Aorta (tissue), 5 donors: ENCODE measurements at places on chromosomes 12 and 14. TPM values are rescaled to one million over a fixed set of nuclear protein-coding genes. Genes with fewer than 3 reads are reported as not detected.
A peak's percentile ranks its signal among the peaks of the same experiment; 100 is the strongest.

LHX5 gene
- total RNA-seq, result not detected

SLCO1B1 gene
- not detected for total RNA-seq

VPS37B gene
- total RNA-seq, result 27.1 TPM

CMA1 gene
- 2.8 TPM for total RNA-seq

HEBP1 gene
- 73.6 TPM for total RNA-seq

CELA1 gene
- not detected for total RNA-seq

NUP107 gene
- total RNA-seq, result 36.0 TPM

C1QL4 gene
- total RNA-seq, result not detected

HOXC13 gene
- total RNA-seq, result 0.32 TPM

TMEM229B gene
- 2.2 TPM for total RNA-seq

UTP20 gene
- total RNA-seq, result 11.4 TPM

OR9K2 gene
- total RNA-seq, result not detected

RDH11 gene
- 34.8 TPM for total RNA-seq

CLEC14A gene
- 56.0 TPM for total RNA-seq

DLGAP5 gene
- not detected for total RNA-seq

ADCY4 gene
- total RNA-seq, result 45.7 TPM

DAO gene
- total RNA-seq, result not detected

IL26 gene
- total RNA-seq, result not detected

SAMD4A gene
- 386 TPM for total RNA-seq

KIAA0586 gene
- 25.1 TPM for total RNA-seq

ST8SIA1 gene
- 9.0 TPM for total RNA-seq

PTPN21 gene
- 45.8 TPM for total RNA-seq

LMNTD1 gene
- not detected for total RNA-seq

- no peaks in the 10 kb centered on the region for H3K27me3 ChIP-seq
- no peaks in the 10 kb centered on the region for H3K4me1 ChIP-seq
- peak; percentile 93 for DNase-seq
- no peaks in the 10 kb centered on the region for H3K36me3 ChIP-seq
- no peak overlapping the region for H3K27ac ChIP-seq
Observed at GRCh38 chr12:1804545-1805332, 15.6 kb upstream of the LRTM2 start.

DNA sequence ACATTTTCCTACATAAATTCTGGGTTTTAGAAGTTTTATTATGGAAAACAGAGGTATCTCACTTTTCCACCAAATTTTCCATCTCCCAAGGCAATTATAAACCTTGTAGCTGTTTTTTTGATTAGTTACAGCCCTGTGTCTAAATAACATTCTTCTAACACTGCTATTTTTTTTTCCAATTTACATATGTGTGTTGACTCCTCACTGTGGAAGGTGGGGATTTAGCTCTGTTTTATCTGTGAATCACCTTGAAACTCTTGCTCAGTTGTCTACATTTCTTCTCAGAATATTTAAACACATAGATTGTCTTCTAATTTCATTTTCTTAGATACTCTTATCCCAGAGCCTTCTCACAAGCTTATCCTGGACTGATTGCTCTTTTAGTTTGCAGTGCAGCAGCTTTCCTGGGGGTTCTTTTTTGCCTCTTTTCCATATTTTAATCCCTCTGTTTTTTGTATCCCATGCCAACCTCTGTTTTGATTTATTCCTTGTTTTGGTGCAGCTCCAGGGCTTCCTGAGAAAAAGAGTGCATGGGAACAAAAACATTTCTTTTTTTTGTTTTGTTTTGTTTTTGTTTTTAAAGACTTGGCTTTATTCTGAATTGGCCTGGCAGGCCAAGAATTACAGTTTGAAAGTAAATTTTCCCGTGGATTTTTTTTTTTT, 36.7 kb downstream of the TBC1D15 start:
- peaks cover 3% of the 10 kb centered on the region for H3K4me1 ChIP-seq
- H3K4me3 ChIP-seq, result no peak overlapping the region
- H3K27me3 ChIP-seq, result no peaks in the 10 kb centered on the region
- H3K27ac ChIP-seq, result no peak overlapping the region

DNA sequence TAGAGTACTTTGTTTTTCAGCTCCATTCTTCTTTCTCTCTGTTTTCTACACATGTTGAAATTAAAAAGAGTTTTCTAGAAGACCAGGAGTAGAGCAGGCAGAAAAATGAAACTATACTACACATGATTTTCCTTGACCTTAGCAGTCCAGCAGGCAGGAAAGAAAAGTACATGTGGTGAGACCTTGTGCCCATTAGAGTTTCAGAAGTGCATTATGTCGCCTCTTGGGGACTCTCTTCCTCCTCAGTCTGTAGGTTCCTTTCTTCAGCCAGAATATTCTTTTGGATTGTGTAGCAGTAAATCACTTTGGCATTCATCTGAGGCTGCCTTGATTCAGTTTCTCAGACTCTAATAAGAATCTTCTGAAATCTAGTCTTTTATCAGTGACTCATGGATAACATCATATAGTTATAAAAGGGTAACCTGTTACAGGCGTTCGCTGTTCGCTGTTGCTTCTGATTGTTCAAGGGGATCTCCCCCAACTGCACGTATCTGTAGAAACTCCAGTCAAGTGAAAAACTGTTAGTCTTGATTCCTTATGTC, 161.8 kb downstream of the ANO4 start:
- no peaks in the 10 kb centered on the region for H3K27me3 ChIP-seq
- no peak for DNase-seq
- no peaks in the 10 kb centered on the region for H3K36me3 ChIP-seq
- peaks cover 6% of the 10 kb centered on the region for H3K4me1 ChIP-seq
- H3K27ac ChIP-seq, result no peak overlapping the region

DNA sequence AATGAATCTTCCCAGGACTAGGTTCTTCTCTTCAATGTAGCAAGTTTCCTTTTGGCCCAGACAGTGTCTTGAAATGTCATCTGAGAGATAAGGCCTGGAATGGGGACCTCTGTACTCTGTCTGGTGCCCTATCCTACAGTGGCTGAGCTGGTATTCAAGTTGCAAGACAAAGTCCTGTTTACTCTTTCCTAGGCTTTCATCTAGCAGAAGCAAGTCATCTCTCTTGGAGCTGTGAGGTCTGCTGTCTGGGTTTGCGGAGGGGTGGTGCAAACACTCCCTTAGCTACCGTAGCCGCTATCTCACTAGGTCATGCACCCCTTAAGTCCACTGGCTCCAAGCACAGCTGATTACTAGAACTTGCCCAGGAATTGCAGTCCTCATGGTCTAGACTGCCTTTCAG, 149.7 kb upstream of the SLC16A7 start:
- no peak for DNase-seq
- no peaks in the 10 kb centered on the region for H3K4me1 ChIP-seq
- H3K27ac ChIP-seq, result no peak overlapping the region
- H3K4me3 ChIP-seq, result no peak overlapping the region

- H3K27me3 ChIP-seq, result no peaks in the 10 kb centered on the region
- DNase-seq, result no peak
- H3K4me3 ChIP-seq, result no peak overlapping the region
- H3K4me1 ChIP-seq, result no peaks in the 10 kb centered on the region
Observed at GRCh38 chr14:91103116-91103515, 10.8 kb upstream of the DGLUCY start.

- H3K27me3 ChIP-seq, result no peaks in the 10 kb centered on the region
- peaks cover 11% of the 10 kb centered on the region for H3K4me1 ChIP-seq
- H3K36me3 ChIP-seq, result no peaks in the 10 kb centered on the region
- DNase-seq, result no peak
- H3K27ac ChIP-seq, result no peak overlapping the region
Observed at GRCh38 chr12:116855744-116856470, 25.3 kb downstream of the HRK start.

GRCh38 chr12:79658221-79658620, 32.5 kb downstream of the PAWR start:
- H3K27ac ChIP-seq, result no peak overlapping the region
- H3K4me3 ChIP-seq, result no peak overlapping the region
- H3K27me3 ChIP-seq, result no peaks in the 10 kb centered on the region
- H3K4me1 ChIP-seq, result peaks cover 3% of the 10 kb centered on the region
- no peak for DNase-seq

- no peaks in the 10 kb centered on the region for H3K27me3 ChIP-seq
- peaks cover 6% of the 10 kb centered on the region for H3K36me3 ChIP-seq
- no peak overlapping the region for H3K27ac ChIP-seq
- H3K4me1 ChIP-seq, result no peaks in the 10 kb centered on the region
- DNase-seq, result no peak
Observed at GRCh38 chr12:130792821-130793553, 46.1 kb downstream of the STX2 start.

DNA sequence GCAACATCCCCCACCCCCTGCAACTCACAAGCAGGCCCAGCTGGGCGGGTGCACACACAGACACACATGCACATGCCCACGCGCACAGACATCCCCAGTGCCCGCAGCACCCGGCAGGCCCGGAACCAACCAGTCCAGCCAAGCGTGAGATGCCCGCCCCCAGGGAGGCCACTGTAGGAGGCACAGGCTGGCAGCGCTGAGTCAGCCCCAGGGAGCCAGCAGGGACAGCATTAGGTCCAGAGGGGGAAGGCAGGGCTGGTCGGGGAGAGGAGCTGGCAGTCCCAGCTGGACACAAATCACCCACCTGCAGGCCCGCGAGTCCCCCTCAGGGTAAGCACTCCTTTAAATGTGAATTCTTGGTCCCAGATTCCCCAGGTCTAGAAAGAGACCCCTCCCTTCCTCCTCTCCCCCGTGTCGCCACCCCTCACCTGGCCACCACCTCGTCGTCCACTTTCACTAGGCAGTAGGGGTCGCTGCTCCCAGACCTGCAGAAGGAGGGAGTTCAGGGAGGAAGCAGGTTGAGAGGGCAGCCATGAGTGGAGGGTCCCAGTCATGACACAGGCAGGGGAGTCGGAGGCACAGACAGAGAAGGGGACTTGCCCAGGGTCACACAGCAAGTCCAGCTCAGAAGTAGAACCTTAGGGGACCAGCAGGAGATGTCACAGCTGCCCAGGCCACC, 5.0 kb downstream of the RASAL1 start:
- H3K36me3 ChIP-seq, result no peaks in the 10 kb centered on the region
- no peaks in the 10 kb centered on the region for H3K27me3 ChIP-seq
- H3K4me1 ChIP-seq, result no peaks in the 10 kb centered on the region
- DNase-seq, result no peak
- no peak overlapping the region for H3K4me3 ChIP-seq

DNA sequence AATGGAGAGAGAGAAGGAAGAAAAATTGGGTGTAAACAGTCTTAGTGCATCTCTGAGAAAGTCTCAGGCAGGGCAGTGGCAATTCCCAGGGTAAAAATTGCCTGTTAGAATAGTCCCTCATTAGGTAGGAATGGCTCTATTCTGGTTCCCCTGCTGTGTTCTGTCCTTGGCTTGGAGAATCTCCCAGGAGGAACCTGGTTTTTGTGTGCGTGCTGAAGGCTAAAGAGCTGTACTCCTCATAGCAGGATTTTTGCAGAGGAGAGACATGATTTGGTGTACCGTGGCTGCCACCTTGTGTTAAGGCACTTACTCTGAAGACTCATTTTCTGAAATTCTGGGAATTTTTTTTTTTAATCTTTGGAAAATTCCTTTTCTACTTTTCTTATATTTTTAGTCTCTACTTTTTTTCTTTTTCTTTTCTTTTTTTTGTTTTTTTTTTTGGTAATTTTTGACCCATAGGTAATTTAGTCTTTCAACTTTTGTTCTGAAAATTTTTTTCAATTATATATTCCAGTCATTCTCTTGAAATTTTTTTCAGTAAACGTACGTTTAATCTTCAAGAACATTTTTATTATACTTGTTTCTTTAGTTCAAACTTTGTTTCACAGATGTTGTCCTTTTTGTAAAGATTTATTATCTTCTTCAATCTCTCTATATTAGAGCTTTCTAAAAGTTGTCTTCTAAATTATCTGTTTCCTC, 63.8 kb downstream of the FBXO33 start:
- no peak overlapping the region for H3K27ac ChIP-seq
- no peak overlapping the region for H3K4me3 ChIP-seq
- peak; percentile 54 for DNase-seq
- H3K4me1 ChIP-seq, result peaks cover 1% of the 10 kb centered on the region
- no peaks in the 10 kb centered on the region for H3K27me3 ChIP-seq
- no peaks in the 10 kb centered on the region for H3K36me3 ChIP-seq

GRCh38 chr12:75913502-75914351, 117.8 kb downstream of the PHLDA1 start:
- H3K4me1 ChIP-seq, result peaks cover 4% of the 10 kb centered on the region
- DNase-seq, result no peak
- no peak overlapping the region for H3K27ac ChIP-seq
- H3K27me3 ChIP-seq, result no peaks in the 10 kb centered on the region
- H3K4me3 ChIP-seq, result no peak overlapping the region
- H3K36me3 ChIP-seq, result no peaks in the 10 kb centered on the region

GRCh38 chr14:92935446-92935845, 12.5 kb downstream of the CHGA start:
- H3K36me3 ChIP-seq, result no peaks in the 10 kb centered on the region
- H3K4me1 ChIP-seq, result no peaks in the 10 kb centered on the region
- no peak overlapping the region for H3K4me3 ChIP-seq
- H3K27ac ChIP-seq, result no peak overlapping the region

GRCh38 chr12:25253371-25254068, 2.8 kb upstream of the KRAS start:
- H3K4me3 ChIP-seq, result no peak overlapping the region
- H3K36me3 ChIP-seq, result no peaks in the 10 kb centered on the region
- DNase-seq, result no peak
- peaks cover 2% of the 10 kb centered on the region for H3K4me1 ChIP-seq

DNA sequence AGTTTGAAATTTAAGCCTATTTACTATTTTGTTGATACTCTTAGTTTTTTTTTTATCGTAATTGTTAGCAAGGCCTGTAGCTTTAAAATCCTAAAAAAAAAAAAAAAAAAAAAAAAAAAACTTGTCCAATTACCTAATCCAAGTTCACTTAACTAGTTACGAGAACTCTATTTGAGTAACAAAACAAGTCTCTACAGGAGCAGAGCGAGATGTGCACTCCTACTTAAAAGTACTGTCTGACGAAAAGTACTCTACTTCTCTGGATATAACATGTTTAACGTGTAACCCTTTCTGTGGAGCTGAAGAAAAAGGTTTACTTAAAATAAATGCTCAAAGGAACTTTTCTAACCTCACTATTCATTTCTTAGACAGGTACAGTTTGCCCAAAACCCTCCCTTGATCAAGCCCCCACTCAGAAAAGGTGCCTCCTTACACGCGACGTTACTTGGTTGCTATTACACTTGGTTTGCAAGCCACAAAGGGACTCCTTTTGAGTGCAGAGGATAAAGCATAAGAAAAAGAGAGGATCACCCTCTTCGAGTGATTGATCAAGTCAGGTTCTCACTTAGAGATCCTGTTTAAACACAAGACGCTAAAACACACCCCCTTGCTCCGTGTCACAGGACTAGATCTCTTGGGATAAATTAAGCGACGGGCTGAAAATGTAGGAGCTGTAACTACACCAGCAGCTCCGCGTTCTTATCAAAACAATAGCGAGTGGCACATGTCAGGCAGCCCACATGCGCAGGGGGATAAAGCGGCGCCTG, 2.2 kb downstream of the BAZ1A start:
- no peak for DNase-seq
- H3K27ac ChIP-seq, result peak overlapping the region; percentile 72
- H3K4me3 ChIP-seq, result peak overlapping the region; percentile 85

- no peak overlapping the region for H3K27ac ChIP-seq
- H3K4me1 ChIP-seq, result peaks cover 2% of the 10 kb centered on the region
- H3K4me3 ChIP-seq, result no peak overlapping the region
- DNase-seq, result no peak
- H3K36me3 ChIP-seq, result no peaks in the 10 kb centered on the region
- H3K27me3 ChIP-seq, result no peaks in the 10 kb centered on the region
Observed at GRCh38 chr12:46723629-46724419, 102.0 kb downstream of the SLC38A4 start.

- H3K27me3 ChIP-seq, result no peaks in the 10 kb centered on the region
- no peak overlapping the region for H3K27ac ChIP-seq
- DNase-seq, result no peak
Observed at GRCh38 chr14:20698018-20698329, 9.4 kb downstream of the ANG start.

- peaks cover 4% of the 10 kb centered on the region for H3K4me1 ChIP-seq
- no peaks in the 10 kb centered on the region for H3K27me3 ChIP-seq
- H3K4me3 ChIP-seq, result no peak overlapping the region
- no peak for DNase-seq
- no peaks in the 10 kb centered on the region for H3K36me3 ChIP-seq
Observed at GRCh38 chr12:3920351-3921150, 47.4 kb upstream of the PARP11 start.
